ENCODE measurements at places on chromosomes 3 and 15.

DNA sequence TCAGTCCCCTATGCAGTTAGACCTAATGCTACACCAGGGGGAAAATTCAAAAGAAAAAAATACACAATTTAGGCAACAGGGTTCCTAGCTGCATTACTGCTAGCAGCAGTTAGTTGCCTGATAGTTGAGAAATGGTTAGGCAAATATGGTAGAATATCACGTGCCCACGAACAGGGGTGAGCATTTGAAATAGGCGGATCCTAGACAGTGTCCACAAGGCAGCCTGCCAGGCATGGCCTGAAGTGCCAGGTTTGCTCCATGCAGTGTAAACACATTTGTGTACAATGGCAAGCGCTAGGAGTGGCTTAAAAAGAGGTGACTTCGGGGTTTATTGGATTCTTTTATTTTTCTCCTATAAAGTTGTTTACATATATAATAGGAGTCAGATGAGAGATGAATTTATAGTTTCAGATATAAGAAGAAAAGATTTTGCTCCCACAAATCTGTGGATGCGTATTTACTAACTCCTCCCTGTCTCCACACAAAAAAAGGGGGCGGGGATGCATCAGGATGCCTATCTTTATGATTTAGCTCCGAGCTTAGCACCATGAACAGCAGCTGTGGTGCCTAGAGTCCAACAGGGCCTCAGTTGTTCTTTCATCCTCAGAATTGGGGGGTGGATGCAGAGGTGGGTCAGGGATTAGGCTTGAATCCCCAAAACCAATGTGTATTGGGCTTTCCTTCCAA, 3.9 kb upstream of the TGM4 start:
- DNase-seq, result no peak

DNA sequence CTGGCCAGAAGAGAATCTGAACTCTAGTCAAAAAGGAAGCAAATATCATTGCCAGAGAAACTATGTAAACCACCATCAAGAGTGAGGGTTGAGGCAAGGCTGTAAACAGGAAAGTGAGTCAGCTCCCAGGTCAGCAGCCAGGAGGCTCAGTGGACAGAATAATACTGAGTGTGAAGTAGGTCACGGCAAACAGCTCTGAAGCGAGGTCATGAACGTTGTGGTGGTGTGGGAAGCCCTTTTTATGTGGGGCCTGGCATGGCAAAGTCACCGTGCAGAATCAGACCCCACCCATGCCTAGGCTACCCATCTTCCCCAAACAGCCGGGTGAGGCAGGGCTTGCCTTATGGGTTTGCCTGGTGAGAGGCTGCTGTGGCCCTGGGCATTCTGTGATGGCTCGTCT, 43.9 kb downstream of the THBS1 start:
- DNase-seq, result peak; percentile 89

- DNase-seq, result no peak
Observed at GRCh38 chr15:67244971-67245478, 9.4 kb downstream of the AAGAB start.

- peak; percentile 90 for DNase-seq
Observed at GRCh38 chr3:142850395-142851023, 38.4 kb downstream of the PCOLCE2 start.

DNA sequence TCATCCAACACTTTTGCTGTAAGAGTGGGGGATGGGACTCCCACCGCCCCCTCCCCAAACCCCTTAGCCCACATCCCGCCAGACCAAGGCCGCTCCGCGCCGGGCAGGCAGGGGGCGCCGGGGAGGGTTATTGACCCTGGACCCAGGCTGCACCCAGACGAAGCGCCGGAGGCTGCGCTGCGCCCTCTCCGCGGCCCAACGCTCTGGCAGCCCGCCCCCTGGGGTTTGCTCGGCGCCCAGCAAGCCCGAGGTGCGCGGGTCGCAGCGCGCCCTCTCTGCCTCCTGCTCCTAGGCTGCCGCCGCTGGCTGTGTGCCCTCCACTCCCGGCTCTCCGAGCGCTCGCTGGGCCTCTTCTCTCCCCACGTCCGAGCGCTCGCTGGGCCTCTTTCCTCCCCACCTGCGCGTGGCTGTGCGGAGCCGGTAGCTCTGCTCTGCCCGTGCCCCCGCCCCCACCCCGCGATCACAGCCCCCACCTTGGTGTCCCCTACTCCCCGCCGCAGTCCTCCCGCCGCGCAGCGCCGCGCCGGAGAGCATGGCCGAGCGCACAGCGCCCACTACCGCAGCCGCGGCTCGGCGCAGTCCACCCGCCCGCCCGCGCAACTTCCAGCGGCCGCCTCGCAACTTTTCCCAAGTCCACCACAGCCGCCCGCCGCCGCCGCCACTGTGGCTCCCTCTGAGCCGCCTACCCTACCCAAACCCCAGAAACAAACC, 1.2 kb downstream of the MECOM start:
- peak; percentile 30 for DNase-seq

GRCh38 chr3:31364188-31364587, 168.5 kb upstream of the STT3B start:
- DNase-seq, result no peak

DNA sequence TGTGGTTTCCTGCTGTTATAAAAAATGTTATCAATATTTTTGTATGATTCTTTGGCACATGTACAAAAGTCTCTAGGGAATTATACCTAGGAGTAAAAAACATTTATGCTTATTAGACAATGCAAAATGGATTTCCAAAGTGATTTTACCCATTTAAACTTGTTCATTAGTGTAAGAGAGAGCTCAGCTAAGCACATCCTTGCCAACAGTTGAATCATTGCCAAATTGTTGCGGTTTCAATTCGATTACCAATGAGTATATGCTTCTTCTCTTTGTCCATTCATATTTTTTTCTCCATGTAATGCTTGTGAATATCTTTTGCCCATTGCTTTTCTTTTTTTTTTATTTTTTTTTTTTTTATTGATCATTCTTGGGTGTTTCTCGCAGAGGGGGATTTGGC, 17.2 kb downstream of the CASR start:
- DNase-seq, result no peak

DNA sequence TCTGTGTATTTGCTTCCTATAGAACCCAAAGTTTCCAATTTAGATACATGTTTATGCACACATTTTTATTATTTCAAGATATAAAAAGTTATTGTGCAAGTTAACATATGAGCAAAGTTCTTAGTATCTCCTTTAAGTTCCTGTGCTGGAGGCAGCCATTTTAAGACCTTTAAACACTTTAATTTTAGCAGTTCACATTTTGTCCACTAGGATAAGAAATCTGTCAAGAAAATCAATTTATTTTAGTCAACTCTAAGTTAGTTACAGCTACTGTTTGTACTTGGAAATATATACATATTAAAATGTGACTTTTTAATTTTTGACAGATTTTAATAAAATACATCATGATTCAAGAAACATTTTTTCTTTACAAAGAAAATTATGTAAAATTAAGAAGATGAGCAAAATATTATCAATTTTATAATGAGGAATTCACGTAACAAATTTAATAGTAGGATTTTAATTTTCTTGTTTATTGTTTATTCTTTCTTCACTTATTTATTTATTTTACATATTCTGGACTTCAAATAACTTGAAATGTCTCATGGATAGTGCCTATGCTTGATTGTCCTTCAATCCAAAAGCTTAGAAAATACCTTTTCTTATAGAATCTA, 402.6 kb upstream of the GBE1 start:
- no peak for DNase-seq

GRCh38 chr15:70214941-70215635, 117.4 kb upstream of the TLE3 start:
- DNase-seq, result no peak

DNA sequence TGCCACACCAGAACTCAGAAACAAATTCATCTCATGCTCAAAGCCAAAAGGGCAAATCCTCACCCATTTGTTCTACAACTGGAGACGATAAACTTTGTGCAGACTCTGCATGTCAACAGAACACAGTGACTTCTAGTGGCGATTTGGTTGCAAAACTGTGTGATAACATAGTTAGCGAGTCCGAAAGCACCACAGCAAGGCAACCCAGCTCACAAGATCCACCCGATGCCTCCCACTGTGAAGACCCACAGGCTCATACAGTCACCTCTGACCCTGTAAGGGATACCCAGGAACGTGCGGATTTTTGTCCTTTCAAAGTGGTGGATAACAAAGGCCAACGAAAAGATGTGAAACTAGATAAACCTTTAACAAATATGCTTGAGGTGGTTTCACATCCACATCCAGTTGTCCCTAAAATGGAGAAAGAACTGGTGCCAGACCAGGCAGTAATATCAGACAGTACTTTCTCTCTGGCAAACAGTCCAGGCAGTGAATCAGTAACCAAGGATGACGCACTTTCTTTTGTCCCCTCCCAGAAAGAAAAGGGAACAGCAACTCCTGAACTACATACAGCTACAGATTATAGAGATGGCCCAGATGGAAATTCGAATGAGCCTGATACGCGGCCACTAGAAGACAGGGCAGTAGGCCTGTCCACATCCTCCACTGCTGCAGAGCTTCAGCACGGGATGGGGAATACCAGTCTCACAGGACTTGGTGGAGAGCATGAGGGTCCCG, 199.7 kb downstream of the AKAP13 start:
- DNase-seq, result no peak

DNA sequence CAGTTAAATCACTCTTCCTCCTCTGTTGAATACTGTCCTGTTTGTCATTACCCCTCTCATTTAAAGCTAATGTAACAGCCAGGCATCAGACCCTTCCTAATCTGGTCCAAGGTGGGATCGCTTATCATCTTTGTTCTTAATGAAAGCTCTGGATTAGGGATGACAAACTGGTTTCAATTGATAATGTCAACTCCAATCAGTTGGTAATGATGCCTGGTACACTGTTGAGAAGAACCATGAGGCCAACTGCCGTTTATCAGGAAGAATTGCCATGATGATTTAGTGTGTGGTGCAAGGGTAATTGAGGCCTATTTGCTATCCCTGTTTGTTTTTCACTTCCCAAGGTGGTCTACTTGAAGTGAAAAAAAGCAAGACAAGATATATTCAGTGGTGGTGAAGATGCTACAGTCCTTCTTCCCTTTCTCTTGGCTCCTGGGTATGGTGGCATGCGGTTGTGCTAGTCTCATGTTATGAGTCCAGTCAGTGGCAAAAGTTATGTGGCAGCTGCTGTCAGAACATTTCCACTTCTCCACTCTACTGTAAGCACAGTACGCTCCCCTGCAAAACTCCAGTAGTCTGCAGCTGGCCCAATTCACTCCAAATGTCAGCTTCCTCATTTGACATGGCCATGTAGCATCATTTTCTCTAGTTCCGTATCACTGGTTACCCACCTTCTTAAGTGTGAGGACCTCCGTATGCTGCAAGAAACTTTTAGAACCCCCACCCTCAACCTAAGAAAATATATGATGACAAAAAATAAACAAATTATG, 72.5 kb downstream of the MORC1 start:
- no peak for DNase-seq

- DNase-seq, result no peak
Observed at GRCh38 chr3:47398228-47398627, 17.4 kb downstream of the PTPN23 start.

DNA sequence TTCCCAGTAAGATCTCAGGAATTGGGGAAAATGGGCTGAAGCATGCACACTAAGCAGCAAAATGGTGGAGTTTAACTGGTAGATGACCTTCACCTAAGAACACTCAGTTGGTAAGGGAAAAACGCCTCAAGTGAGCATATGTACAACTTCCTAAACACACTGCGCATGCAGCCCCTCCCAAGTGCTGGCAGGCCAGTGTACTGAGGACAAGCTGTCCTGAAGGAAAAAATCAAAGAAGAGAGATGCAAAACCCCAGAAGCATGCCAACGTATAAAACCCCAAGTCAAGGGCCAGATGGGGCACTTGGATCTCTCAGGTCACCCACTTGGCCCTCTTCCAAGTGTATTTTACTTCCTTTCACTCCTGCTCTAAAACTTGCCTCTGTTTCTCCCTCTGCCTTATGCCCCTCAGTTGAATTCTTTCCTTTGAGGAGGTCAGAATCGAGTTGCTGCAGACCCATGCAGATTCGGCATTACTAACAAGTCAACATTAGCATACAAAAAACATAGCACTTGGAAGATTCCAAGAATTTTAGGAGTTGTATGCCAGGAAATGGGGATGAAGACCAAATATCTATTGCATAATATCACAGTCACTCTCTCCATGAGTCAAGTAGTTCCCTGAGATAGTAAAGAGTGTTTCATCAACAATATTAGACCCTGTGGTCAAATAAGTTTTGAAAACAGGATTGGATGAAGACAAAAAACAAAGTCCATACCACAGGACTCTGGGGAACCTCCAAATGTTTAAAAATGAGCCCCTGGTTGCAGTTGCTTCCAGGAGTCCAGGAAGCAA, 10.8 kb upstream of the FYCO1 start:
- DNase-seq, result no peak

DNA sequence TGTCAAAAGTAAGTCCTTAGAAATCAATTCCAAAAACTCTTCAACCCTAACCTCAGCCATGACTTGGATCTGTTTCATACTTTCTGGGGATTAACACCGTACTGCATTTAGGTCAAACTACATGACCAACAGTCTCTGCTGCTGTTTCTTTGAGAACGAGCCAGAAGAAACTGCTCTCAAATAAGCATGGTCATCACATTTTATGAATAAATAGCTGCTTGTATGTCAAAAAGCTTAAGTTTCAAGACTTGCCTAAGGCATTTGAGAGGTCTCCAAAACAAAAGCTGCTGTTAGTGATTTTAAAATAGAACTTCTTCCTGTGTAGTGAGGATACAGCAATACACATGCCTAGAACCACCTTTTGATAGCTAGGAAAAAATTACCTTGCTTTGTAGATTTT, 166.3 kb upstream of the CHRM5 start:
- no peak for DNase-seq

DNA sequence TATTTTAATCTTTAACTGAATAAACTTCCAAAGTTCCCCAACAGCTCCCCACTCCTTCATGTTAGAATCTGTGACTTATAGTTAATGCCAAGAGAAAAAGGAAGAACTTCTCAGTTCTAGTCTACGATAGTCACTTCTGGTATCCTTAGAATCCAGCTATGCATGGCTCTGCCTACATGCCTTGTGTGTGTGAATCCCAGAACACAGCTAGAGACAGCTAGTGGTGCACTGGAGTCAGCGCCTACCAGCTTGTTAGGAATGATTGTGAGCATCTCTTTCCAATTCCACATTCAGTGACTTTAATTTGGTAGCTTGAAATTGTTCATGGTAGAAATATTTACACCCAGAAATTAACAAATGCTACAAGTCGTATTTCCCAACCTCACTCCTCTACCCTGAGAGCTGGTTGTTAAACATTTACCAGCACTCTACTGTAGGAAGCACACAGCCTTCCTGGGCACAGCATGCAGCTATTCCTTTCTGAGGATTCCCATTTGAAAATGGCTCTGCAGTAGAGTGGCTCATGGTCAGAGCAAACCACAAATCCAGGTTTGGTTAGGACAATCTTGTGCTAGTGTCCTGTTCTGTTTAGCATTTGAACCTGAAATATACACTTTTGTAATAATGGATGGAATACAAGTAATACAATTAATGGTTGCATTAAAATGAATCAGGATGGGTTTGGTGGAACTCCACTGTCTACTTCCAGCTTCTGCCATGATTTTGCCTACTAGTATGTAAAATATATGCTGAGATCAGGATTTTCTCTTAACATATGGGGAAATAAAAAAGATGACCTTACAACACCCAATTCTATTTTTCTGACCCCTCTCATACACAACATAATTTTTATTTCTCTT, 371.0 kb upstream of the GBE1 start:
- no peak for DNase-seq

GRCh38 chr3:170761103-170761502, 108.9 kb downstream of the RPL22L1 start:
- no peak for DNase-seq
